NT2/D1 (cell line): ENCODE measurements at places on chromosomes 2 and 18.

DNA sequence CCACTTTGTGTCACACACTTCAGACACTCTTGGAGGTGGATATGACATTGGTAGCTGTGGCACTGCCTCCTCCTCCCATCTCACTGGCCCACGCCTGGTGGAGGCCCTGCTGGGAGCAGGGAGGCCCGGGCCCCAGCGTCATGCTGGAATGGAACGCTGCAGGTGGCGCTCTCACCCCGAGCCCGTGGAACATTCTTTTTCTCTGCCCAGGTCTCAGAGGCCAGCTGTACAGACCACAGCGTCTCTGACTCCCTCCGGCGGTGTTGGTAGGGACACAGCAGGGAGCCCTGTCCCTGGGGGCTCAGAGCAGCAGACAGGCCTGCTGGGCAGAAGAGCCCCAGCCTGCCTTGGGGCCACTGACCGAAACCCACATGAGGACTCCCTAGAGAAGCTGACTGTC is 218.1 kb downstream of the TWIST2 start:
- no peak for DNase-seq

DNA sequence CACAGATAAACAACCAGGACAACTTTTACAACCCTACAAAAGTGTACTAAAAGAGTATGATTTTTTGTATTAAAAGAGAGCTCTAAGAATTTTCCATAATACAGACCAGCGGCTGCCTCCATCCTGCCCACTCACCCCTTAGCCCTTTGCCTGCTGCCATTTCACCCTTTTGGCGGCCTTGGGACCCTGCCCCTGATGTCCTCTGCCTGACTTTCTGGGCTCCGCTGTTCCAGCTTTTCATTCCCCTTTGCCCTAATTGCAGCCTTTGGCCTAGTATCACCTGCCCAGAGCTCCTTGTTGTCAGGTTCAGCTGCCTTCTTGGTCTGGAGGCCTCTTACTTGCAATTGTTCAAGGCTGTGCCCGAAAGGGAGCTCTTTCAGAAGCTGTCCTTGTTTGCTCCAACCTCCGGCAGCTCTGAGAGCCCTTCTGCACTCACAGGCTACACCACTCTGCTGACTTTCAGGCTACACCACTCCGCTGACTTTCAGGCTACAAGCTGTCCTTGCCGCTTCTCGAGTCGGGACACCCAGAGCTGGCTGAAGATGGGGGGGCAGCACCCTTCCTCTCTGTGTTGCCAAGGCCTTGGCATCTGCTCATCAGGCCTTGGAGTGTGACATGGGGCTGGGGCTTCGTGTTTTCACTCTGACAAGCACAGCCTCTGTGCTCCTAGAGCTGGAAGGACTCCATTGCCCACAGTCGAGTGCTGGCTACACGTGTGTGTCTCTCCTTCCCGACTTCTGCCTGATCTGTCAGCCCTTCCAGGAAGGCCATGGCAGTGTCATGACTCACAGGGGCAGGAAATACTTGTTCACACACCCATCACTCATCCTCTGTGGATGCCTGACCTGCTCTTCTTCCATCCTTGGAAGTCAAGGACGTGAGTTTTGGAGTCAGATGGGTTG is 43.1 kb upstream of the HDAC4 start:
- DNase-seq, result no peak

DNA sequence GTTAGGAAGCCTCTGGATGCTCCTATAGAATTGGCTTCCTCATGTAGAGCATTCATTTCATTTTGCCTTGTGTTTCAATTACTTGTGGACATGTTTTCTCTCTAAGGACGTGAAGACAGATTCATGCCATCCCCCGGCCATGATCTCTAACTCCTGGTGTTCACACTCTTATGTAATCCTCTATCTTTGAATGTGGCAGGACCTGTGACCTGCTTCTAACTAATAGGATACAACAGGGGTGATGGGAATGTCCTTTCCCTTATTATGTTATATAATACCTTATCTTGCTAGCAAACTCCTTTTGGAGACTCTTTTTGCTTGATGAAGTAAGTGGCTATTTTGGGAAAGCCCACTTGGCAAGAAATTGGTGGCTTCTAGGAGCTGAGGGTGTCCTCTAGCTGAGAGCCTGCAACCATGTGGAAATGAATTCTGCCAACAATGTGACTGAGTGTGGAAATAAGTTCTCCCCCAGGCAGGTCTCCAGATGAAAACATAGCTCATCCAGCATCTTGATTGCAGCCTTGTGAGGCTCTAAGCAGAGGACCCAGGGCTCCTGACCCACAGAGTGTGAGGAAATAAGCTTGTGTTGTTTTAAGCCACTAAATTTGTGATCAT is 13.8 kb downstream of the DPYSL5 start:
- no peak for DNase-seq

GRCh38 chr2:105890856-105891255 is 146.1 kb downstream of the NCK2 start:
- DNase-seq, result no peak

DNA sequence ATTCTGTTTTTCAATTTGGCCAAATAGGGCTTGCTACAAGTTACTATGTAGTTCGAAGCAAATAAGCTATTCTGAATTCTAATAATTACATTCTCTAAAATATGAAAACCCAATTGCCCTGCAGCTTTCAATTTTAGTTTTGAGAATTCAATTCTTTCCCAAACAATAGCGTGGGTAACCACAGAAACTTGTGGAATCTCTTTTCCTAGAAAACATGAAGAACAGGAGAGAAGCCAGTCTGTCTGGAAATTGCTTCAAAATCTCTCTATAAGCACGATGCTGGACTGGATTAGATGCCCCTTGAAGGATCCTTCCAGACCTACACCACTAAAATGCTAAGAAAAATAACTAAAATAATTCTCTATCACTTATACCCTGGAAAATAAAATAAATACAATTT is 115.0 kb downstream of the THADA start:
- no peak for DNase-seq

DNA sequence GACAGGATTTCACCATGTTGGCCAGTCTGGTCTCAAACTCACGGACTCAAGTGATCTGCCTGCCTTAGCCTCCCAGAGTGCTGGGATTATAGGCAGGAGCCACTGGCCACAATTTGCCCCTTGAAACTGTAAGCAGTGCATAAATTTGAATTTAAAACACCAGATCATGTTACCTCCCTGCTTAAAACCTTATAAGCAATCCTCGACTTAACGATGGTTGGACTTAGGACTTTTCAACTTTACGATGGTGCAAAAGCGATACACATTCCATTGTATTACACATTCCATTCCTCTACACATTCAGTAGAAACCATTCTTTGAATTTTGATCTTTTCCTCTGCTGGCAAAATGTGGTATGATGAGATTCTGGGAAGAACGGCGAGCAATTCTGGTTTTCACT is 23.2 kb upstream of the EFR3B start:
- no peak for DNase-seq

DNA sequence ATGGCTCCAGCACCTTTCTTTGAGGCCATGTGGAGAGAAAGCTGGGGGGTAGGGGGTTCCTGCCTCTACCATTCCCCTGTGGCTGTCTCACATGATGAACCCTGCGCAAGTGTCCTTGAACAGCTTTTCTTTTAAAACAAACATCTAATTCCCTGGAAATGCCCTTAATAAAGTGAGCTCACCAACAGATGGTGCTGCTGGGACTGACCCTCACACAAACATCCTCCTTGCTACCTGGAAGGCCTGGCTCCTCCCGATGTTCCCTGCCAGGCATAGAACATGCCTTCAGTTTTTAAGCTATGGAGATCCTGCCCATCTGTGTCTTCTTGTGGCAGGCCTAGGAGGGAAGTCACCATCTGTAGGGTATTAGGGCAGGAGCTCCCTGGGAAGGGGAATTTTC is 60.7 kb upstream of the GATA6 start:
- DNase-seq, result no peak

- no peak for DNase-seq
These were observed 496.1 kb upstream of the FSIP2 start for GRCh38 chr2:185242462-185242861.

GRCh38 chr2:48145845-48146452 is 239.7 kb upstream of the FBXO11 start:
- no peak for DNase-seq

- no peak for DNase-seq
These were observed 92.8 kb downstream of the HDAC4 start for GRCh38 chr2:239307921-239308613.

DNA sequence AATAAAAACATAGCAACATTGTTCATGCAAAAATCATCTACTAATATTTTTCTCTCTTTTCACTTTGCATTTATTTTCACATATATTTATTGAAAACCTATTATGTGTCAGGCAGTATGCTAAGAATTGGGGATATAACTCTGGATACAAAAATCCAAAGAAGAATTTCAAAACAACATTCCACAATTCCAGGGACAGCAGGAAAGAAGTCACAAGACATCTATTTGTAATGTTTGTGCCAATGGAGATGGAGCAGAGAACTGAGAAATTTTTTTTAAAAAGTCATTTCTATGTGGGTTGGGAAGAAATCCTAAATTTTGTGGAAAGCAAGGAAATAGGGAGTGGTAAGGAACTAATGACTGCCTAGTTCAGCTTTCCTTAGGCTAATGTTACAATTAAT is 128.6 kb upstream of the TLK1 start:
- DNase-seq, result no peak

- no peak for DNase-seq
These were observed 183.7 kb downstream of the DOK6 start for GRCh38 chr18:69584429-69584828.

GRCh38 chr2:134348239-134348638 is 94.4 kb downstream of the MGAT5 start:
- no peak for DNase-seq

DNA sequence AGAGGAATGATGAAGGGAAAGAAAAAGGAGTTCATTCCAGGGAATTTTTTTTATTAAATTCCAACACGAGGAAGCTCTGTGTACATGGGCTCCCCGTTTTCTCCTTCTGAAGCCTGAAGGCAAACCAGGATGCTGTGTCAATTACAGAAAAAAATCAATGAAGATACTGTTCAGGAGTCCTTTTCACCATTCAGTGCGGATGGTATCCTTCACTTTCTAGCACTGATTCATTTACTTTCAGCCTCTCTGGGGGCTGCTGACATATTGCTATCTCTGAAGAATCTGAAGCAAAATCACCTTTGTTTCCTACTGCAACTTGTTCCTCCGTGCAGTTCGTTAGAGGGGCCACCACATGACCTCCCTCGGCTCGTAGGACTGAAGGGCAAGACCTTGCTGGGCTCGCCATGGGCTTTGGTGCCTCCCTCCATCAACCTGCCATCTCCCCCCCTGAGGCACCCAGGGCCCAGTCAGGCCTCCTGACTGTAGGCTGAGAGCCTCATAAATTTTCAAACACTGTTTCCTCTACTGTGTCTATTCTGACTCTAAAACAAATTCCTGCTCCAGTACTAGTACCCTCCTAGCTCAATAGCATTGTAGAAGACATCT is 25.5 kb upstream of the ST8SIA3 start:
- no peak for DNase-seq

DNA sequence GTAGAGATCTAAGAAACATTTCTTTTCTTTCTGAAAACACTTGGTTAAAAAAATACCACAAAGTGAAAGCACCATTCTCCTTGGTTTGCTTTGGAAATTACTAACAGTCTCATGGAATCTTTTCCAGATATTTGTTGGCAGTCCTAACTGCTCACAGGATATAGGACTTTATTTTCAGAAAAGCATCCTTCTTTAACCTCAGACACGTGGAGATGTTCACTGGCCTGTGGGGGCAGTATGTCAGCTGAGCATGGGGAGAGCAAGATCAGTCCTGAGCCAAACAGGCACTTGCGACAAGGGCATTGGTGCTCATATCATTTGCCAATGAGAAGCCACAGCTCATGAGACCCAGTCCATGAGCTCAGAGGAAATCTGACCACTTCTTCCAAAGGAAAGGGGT is 371.9 kb downstream of the NBAS start:
- no peak for DNase-seq

DNA sequence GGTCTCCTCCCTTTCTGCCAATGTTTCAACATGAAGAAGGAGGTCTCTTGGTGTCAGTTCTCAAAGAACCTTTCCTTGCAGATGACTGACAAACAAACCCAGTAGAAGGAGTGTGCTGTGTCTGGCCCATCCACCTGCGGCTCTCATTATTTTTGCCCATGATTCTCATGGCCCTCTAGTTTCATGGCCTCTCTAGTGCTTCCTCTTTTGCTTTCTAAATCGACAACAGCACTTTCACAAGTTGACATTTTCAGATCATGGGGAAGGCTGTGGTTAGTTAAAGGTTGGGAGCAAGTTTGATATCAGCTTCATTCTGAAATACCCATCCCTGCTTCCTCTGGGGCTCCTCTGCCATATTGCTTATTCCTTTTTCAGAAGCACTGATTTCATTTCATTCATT is 805.2 kb downstream of the SLC4A3 start:
- DNase-seq, result no peak

- DNase-seq, result no peak
These were observed 208.0 kb downstream of the PTPRM start for GRCh38 chr18:7775128-7775527.

GRCh38 chr2:186637497-186637800 is 47.6 kb downstream of the ITGAV start:
- no peak for DNase-seq

- DNase-seq, result no peak
These were observed 22.9 kb downstream of the FAP start for GRCh38 chr2:162220368-162220767.

DNA sequence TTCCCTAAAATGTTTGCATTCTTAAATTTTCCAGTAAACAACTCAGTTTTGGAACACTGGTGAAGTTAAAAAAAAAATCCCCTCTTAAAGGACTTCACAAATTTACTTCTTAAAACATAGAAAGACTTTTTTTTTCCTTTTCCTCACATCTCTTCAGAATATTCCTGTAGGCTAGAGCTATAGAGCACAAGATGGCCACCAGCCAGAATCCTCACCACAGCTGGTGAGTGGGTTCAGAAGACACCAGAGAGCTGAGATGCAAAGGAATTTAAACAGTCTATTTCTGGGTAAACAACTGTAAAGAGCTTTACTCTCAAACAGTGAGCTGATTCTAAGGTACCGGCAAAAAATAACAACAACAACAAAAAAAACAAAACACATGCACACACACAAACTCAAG is 252.8 kb downstream of the LRP1B start:
- no peak for DNase-seq

DNA sequence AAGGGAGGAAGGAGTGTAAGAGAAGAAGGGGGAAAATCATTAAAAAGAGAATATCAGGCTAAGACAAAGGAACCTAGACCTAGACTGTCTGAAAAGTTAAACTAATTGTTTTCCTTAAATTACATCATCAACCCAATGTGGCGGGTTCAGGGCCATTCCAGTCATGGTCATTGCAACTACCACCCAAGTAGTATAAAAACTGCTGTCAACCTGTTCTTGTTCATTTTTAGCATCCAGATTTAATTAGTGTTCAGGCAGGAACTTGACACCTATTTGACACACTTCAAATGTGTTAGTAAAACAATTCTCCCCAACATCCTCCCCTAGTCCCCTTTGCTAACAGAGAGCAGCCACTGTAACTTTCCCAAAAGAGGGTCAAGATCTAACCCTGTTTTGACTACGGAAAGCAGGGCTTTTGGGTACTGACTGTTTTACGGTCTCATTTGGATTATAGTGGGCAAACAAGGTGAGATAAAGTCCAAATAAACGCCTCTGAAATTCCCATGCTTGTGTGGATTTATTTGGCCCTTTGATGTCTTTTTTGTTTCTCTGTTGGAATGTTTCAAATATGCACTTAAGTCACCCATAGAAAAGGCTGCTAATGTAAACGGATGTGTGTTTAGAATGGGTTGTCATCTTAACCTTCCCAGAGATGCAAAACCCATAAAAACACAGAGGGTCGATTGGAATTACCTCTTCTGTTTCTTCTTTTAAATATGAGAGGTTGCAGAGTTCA is 19.3 kb upstream of the TANC1 start:
- DNase-seq, result no peak

GRCh38 chr18:74862094-74862493 is 264.4 kb downstream of the ZNF407 start:
- no peak for DNase-seq
